ENCODE measurements at places on chromosomes 12 and 14. TPM values are rescaled to one million over a fixed set of nuclear protein-coding genes. Genes with fewer than 3 reads are reported as not detected.

Gene CCDC196
- not detected for total RNA-seq

Gene KCNC2
- total RNA-seq: not detected

Gene GPRC5D
- total RNA-seq: not detected

Gene FGF23
- total RNA-seq: not detected

Gene DLGAP5
- 1.8 TPM for total RNA-seq

Gene GYS2
- total RNA-seq: 11.4 TPM

Gene MYRFL
- not detected for total RNA-seq

GRCh38 chr12:11134305-11134704 lies at the start of gene TAS2R30:
TAS2R30 (minus strand) TSS chr12:11134644; CDS start chr12:11134244, 400 bp downstream.
- no peak within 1 kb of the TSS for H3K27ac ChIP-seq
- DNase-seq: no peak
- no peak within 1 kb of the TSS for H3K4me3 ChIP-seq
- no peaks in the 10 kb centered on the region for H3K27me3 ChIP-seq
- no peaks in the 10 kb centered on the region for H3K36me3 ChIP-seq
- no peaks in the 10 kb centered on the region for H3K4me1 ChIP-seq

- peak overlapping the region; percentile 24 for H3K4me3 ChIP-seq
- H3K4me1 ChIP-seq: no peaks in the 10 kb centered on the region
- DNase-seq: peak; percentile 83
- peak overlapping the region; percentile 78 for H3K27ac ChIP-seq
- H3K27me3 ChIP-seq: no peaks in the 10 kb centered on the region
Observed at GRCh38 chr14:61355892-61356325, 34.5 kb downstream of the PRKCH start.

DNA sequence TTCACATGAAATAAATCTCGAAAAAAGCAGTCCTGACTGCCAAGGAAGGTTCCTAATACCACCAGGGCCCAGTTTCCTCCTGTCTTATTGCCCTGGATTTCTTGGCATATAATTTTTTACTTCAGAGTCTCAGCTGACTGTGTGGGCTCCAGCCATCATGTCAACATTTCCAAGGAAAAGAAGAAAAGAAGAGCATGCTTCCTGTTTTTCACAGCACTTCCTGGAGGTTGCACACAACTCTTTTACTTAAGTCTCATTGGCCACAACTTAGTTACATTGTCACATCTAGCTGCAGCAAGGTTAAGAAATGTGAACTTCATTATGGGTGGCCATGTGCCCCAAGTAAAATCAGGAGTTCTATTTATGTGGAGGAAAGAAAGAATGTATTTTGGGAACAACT lies 24.3 kb downstream of the DACT1 start:
- H3K36me3 ChIP-seq: no peaks in the 10 kb centered on the region
- no peaks in the 10 kb centered on the region for H3K27me3 ChIP-seq
- no peak overlapping the region for H3K4me3 ChIP-seq

GRCh38 chr14:79544698-79545070 lies 666.6 kb downstream of the DIO2 start:
- H3K27me3 ChIP-seq: no peaks in the 10 kb centered on the region
- H3K27ac ChIP-seq: no peak overlapping the region
- no peaks in the 10 kb centered on the region for H3K36me3 ChIP-seq

- H3K4me1 ChIP-seq: no peaks in the 10 kb centered on the region
- no peak overlapping the region for H3K27ac ChIP-seq
- no peaks in the 10 kb centered on the region for H3K27me3 ChIP-seq
- H3K4me3 ChIP-seq: no peak overlapping the region
Observed at GRCh38 chr14:58659061-58659460, 21.3 kb downstream of the DACT1 start.

DNA sequence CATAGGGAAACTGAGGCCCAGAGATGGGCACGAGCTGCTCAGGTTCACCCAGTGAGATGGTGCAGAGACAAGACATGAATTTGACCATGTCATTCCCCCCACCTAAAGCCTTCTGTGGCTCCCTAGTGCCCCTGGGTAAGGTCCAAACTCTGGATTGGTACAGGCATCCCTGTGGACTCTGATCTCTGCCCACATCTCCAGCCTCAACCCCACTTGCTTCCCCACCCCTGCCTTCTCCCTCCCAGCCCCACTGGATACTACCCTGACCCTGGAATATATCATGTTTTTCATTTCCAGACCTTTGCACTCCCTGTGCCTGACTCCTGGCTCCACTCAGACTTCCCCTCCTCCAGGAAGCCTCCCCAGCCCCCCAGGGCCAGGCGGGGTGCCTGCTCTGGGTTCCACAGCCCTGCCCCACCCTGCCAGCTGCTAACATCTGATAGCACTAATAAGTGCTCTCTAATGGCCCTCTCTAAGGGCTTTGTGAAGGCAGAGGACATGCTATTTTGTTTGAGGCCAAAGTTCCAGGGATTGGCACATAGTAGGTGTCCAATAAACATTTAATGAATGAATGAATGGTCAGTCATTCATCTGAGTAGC lies 1.1 kb upstream of the SDSL start:
- H3K27ac ChIP-seq: no peak overlapping the region
- no peaks in the 10 kb centered on the region for H3K36me3 ChIP-seq
- no peak for DNase-seq
- H3K4me3 ChIP-seq: no peak overlapping the region
- no peaks in the 10 kb centered on the region for H3K4me1 ChIP-seq

GRCh38 chr12:49933796-49934195 lies 16.7 kb upstream of the AQP2 start:
- no peak for DNase-seq
- H3K27ac ChIP-seq: no peak overlapping the region
- H3K4me1 ChIP-seq: no peaks in the 10 kb centered on the region

- no peak for DNase-seq
- no peak overlapping the region for H3K4me3 ChIP-seq
- no peaks in the 10 kb centered on the region for H3K27me3 ChIP-seq
Observed at GRCh38 chr12:70074510-70074909, 168.7 kb upstream of the CNOT2 start.

GRCh38 chr14:70744641-70745040 lies 64.7 kb downstream of the MAP3K9 start:
- no peaks in the 10 kb centered on the region for H3K4me1 ChIP-seq
- no peak for DNase-seq
- no peak overlapping the region for H3K27ac ChIP-seq
- H3K36me3 ChIP-seq: no peaks in the 10 kb centered on the region
- no peaks in the 10 kb centered on the region for H3K27me3 ChIP-seq

- H3K36me3 ChIP-seq: no peaks in the 10 kb centered on the region
- H3K27ac ChIP-seq: peak overlapping the region; percentile 64
- H3K27me3 ChIP-seq: no peaks in the 10 kb centered on the region
- DNase-seq: no peak
Observed at GRCh38 chr14:51873221-51873893, 12.9 kb downstream of the GNG2 start.

- H3K27ac ChIP-seq: no peak overlapping the region
- H3K4me3 ChIP-seq: no peak overlapping the region
- H3K4me1 ChIP-seq: no peaks in the 10 kb centered on the region
- H3K27me3 ChIP-seq: no peaks in the 10 kb centered on the region
- H3K36me3 ChIP-seq: no peaks in the 10 kb centered on the region
Observed at GRCh38 chr12:26845057-26845666, 12.2 kb upstream of the ITPR2 start.

DNA sequence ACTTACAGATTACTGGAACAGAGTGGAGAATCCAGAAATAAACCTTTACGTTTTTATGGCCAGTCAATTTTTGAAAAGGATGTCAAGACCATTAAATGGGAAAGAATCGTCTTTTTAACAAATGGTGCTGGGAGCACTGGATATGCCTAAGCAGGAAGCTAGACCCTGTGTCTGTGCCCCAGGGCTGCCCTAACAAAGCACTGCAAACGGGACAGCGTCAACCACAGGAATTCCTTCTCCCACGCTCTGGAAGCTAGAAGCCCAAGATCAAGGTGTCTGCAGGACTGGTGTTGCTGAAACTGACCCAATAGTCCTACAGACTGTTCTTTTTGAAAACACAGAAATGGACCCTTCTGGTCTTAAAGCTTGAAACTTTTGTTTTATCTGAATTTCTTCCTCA lies 9.3 kb upstream of the TMEM121 start:
- no peaks in the 10 kb centered on the region for H3K36me3 ChIP-seq
- H3K4me3 ChIP-seq: no peak overlapping the region
- no peaks in the 10 kb centered on the region for H3K27me3 ChIP-seq
- no peak overlapping the region for H3K27ac ChIP-seq
- H3K4me1 ChIP-seq: no peaks in the 10 kb centered on the region

DNA sequence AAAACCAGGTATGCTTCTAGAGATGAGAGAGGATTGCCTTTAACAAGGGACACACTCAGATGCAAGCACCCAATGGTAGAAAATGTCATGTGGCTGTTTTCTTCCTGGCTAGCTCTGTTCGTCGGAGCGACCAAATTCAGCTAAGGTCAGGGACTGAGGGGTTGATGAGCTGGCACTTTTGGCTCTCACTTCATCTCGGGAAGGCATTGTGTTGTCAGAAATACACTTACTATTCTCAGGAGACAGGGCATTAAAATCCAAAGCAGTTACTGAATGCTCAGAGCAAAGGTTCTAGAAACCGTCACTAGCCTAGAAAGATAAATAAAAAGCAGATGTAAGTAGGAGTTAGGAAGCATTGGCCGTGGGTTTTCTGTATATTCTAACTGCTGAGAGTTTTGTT lies 275.7 kb upstream of the SSTR1 start:
- H3K4me3 ChIP-seq: no peak overlapping the region
- H3K36me3 ChIP-seq: no peaks in the 10 kb centered on the region
- H3K27me3 ChIP-seq: no peaks in the 10 kb centered on the region
- no peak overlapping the region for H3K27ac ChIP-seq
- H3K4me1 ChIP-seq: no peaks in the 10 kb centered on the region
- DNase-seq: no peak

- H3K27me3 ChIP-seq: no peaks in the 10 kb centered on the region
- no peaks in the 10 kb centered on the region for H3K36me3 ChIP-seq
- no peak overlapping the region for H3K4me3 ChIP-seq
- H3K27ac ChIP-seq: no peak overlapping the region
- DNase-seq: no peak
Observed at GRCh38 chr12:128483526-128484255, 216.7 kb downstream of the TMEM132C start.

GRCh38 chr14:61337893-61338292 lies 16.5 kb downstream of the PRKCH start:
- H3K4me1 ChIP-seq: no peaks in the 10 kb centered on the region
- no peak overlapping the region for H3K4me3 ChIP-seq
- no peaks in the 10 kb centered on the region for H3K36me3 ChIP-seq

GRCh38 chr12:1630133-1630826 lies 1.2 kb downstream of the WNT5B start:
- H3K27me3 ChIP-seq: no peaks in the 10 kb centered on the region
- peak; percentile 55 for DNase-seq
- H3K4me1 ChIP-seq: no peaks in the 10 kb centered on the region

GRCh38 chr14:100839681-100840111 lies 13.8 kb downstream of the MEG3 start:
- H3K27me3 ChIP-seq: peaks cover 5% of the 10 kb centered on the region
- H3K4me3 ChIP-seq: no peak overlapping the region
- H3K4me1 ChIP-seq: peaks cover 4% of the 10 kb centered on the region
- no peak for DNase-seq
